ENCODE measurements at places on chromosomes 2 and 18.

DNA sequence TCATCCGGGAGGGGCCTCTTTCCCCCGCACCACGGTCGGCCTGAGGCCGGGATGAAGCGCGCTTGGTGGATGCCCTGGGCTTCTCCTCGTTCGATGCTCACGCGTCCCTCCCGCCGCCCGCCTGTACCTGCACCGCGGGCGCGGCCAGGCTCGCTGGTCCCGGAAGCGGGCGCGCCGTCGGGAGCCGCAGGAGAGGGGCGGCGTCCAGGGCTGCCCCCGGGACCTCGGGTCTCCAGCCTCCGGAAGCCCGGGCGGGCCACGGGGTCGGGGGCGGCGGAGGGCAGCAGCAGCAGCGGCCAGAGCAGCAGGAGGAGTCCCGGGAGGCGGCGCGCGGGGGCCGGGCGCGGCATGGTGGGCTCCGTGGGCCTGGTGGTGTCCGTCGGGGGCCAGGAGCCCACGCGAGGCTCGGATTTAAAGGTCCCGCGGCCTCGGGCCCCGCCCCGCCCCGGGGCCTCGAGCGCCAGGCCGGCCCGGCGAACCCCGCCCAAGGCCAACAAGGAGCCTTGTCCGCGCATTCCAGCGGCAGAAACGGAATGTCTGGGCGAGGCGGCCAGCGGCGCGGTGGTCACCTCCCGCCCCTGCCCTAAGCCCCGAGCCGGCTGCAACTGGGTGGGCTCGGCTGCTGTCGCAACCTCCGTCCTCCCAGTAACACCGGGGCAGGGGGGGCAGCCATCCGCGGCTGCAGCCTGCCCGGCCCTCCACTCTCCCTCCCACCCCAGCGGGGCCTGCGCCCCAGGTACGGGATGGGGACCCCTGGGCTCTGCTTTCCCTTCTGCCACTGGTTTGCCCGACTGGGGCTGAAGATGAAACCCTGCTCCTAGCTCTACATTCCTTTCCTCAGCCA, at the start of gene MATN3:
TSS of gene MATN3 (minus strand) at position 387 of the 844 bp plus-strand sequence. CDS start at position 350, 37 bp downstream.
- no peak for DNase-seq

DNA sequence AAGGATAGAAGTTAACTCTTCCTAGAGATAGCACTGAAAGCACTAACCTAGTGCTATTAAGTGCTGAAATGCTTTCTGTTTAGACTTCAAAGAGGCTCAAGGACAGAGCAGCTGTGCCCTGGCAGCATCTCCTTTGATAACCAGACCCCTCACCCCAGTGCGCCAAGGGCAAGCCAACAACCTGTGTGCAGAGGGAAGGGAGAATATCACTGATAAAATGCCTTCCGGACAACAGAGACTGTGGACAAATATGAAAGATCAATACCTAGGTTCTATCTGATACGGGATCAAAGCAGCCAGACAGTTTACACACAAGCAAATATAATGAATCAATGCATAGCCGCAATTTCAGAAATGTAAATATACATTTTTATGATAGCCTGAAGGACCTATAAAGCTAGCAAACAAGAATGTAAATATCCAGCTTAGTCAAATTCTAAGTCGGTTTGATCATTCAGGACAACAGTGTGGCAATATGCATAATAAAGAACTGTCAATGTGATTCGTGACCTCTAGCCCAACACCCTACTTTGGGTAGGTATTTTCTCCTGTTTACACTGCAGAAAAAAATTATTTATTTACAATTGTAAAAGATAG, 91.8 kb upstream of the RFX8 start:
- DNase-seq = no peak

- DNase-seq = no peak
Measured at GRCh38 chr2:205656461-205656860, 25.8 kb upstream of the NRP2 start.

DNA sequence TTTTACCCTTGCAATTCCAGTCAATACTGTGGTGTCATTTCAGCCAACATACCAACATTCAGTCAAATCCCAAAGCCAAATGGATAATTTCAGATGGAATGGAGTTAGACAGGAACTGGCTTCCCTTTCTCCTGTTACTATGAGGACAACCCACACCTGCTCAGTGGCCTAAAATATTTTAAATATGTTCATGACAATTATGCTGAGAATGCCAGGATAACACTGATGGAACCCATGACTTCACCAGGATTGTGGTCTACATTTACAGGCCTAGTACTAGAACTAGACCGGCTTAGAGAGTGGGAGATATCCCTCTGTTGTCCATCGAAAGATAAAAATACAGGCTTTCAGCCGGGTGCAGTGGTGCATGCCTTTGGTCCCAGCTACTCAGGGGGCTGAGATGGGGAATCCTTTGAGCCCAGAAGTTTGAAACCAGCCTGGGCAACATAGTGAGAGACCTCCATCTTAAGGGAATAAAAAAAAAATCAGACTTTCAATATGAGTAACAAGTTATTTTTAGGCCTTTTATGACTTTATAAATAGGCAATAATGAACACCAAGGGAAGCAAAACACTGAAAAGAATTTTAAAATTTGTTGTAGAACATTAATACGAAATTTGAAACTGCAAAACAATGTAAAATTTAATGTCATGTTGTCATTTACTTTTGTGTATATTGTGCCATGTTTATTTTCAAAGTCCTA, 14.2 kb downstream of the GPATCH11 start:
- no peak for DNase-seq

- DNase-seq = no peak
Measured at GRCh38 chr2:207937823-207938222, 87.5 kb downstream of the PLEKHM3 start.

DNA sequence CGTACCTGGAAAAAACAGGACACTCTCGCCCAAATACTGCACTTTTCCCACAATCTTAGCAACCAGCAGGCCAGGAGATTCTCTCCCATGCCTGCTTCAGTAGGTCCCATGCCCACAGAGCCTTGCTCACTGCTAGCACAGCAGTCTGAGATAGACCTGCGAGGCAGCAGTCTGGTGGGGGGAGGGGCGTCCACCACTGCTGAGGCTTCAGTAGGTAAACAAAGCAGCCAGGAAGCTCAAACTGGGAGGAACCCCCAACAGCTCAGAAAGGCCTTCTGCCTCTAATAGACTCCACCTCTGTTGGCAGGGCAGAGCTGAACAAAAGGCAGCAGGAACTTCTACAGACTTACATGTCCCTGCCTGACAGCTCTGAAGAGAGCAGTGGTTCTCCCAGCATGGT, 1202.8 kb upstream of the ACVR2A start:
- DNase-seq = no peak

- no peak for DNase-seq
Measured at GRCh38 chr2:240791221-240791800, 28.7 kb downstream of the KIF1A start.

DNA sequence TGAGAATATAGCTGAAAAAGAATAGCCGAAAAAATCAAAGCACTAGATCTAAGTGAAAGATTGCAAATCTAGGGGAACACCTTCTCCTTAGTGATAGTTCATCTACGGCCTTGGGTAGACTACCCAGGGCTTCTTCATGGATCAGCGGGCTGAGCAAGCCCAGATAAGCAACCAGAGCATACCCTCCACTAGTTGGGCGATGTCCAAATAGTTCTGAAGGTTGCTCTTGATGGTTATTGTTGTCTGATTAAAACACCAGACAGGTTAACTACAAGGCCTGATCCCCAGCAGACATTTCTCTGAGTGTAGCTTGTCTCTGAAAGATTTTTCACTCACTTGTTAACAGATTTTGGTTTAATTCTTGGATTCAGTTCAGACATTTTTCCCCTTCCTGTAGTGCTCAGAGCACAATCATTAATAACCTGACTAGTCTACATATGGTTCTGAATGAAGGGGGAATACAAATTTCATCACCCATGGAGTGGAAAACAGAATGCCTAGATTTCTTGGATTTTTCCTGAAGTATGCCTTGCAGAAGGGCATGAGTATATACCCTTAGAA, 99.6 kb downstream of the BABAM2 start:
- no peak for DNase-seq

DNA sequence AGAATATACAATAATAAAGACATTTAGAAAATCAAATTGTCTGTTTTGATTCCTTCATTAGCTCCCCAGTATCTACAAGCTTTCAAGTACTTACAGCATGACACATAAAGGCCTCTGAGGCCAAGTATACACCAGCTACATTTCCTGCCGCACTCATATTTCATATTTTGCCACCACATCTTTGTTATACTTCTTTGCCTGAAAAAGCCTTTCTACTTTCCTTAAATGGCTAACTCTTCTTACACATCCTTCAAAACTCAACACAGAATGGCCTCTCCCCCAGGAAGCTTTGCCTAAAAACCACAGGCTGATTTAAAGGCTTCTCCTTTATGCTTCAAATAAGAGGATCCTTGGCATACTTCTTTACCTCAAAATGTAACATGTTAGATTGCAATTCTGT, 4.5 kb downstream of the STK17B start:
- no peak for DNase-seq

DNA sequence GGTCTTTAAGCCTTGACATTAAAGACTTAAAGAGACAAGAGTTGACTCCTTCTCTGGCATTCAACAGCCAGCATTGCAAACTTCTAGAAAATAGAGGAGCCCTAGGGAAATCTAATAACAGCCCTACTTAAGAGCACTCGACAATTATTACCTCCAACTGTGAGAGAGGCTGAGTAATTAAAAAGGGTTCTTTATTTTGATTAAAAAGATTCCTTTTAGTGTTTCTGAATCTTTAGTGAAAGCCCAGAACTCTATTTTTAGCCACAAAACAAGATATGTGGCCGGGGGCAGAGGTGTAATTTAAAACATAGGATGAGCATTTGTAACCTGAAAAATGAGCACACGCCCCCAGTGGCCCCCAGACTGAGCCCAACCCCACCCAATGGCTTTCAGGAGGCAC, 222.3 kb downstream of the SMAD2 start:
- peak; percentile 5 for DNase-seq

DNA sequence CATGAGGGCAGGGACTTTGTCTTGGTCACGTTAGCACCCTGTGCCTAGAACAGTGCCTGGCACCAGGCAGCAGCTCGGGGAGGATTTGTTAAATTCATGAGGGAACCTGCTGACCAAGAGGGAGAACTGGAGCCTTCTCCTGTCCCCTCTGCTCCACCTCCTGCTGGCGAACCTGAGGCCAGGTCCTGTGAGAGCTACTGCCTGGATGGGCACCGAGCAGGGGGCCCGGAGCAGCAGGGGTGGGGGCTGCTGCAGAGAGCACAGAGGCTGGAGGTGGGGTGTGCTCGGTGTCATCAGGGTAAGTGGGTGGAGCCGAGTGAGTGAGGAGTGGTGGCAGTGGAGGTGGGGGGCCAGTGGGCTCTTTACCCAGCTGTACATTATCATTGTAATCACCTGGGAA, 52.1 kb upstream of the FAHD2A start:
- no peak for DNase-seq

GRCh38 chr2:96556441-96557330, 20.1 kb downstream of the ARID5A start:
- DNase-seq = no peak

- DNase-seq = no peak
Measured at GRCh38 chr2:30237966-30238800, 6.8 kb downstream of the LBH start.

DNA sequence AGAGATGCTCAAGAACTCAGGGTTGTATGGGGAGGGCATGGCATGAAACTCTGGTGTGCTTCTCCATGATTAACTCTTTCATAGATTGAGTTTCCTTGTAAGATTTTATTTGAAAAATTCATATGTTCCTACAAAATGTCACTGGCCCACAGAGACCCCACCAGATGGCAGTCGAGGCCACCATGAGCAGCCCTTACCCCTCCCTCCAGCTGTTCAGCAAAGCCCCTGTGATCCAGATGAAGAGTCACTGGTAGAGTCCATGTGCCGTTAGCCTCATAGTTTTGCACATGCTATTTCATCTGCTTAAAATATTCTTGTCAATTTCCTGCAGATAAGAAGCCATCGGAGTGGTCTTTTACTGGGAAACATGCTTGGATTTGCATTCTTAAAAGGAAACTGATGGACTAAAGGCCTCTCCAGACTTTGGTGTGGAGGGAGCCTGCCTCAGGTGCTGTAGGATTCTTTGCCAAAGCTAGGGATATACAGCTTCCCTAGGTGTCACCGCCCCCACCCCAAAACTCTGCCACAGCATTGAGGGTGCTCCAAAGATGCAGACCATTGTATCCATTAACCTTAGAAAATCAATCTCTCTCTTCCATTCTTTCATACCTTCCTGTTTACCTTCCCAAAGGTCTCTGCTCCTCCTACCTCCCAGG, 18.8 kb downstream of the ZNF385B start:
- no peak for DNase-seq
